ENCODE measurements at places on chromosomes 4 and X.

DNA sequence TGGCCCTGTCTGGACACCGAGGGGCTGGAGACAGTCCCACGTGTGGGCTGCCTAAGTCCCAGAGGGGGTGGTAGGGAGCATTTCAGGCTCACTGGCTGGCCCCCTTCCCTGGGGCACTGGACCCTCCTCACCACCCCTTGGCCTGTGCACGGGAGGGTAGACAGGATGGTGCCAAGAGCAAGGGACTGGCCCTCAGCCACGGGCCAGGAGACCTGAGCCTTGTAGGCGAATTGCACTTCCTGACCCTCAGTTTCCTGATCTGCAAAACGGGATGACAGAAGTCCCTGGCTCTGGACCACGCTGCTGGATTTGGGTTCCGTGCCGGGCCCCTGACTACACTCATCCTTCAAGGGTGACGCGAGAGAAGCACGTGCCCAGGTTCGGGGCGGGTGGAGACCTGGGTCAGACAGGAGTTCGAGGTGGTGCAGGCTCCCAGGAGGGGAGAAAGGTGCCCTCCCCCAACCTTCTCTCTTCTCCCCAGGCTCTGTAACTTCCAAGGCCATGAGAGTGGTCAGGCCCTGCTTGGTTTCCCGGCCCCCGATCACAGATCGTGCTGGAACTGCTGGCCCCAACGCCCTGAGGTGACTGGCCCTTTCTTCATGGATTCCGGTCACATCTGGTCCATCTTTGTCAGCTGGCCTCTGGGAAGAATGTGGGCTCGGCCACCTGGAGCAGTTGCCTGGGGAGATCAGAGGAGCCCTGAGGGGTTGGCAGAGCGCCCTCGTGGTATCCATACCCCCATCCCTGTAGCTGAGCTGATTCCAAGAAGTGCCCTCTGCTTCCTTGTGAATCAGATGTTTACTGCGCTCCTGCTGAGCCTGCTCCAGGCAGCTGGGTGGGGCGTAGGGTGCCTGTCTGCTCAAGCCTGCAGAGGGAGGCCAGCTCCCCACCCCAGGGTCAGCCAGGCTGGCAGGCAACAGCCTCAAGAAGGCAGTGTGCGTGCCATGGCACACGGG is 3.3 kb downstream of the SH3BP2 start:
- DNase-seq = no peak

- DNase-seq = no peak
Observed at GRCh38 chr4:79831701-79832514, 241.1 kb downstream of the ANTXR2 start.

DNA sequence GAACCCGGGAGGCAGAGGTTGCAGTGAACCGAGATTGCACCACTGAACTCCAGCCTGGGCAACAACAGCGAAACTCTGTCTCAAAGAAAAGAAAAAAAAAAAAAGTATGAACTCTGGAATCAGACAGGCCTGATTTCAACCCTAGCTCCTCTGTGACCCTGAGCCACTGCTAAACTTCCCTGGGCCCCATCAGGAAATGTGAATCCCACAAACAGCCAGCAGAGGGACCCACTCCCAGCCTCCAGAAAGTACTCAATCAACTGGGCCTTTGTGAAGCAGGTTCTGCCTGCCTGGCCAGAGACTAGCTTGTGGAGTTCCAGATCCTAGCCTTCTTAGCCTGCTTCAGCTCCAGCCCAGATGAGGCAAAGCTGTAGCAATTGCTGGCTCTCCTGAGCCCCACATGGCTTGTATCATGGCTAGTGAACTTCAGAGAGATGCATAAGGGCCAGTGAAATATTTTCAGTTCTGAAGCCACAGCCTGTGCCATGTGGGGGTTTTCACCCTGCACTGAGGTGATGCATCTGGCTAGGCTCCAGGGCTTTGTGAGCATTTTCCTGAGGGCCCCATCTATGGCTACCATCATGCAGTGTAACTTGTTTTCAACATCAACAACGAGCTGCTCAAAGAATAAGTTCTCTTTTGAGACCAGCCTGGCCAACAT is 7.2 kb upstream of the IDS start:
- DNase-seq = no peak

GRCh38 chr4:94889523-94889922 is 131.8 kb downstream of the BMPR1B start:
- no peak for DNase-seq

GRCh38 chr4:26400132-26400531 is 79.3 kb downstream of the RBPJ start:
- no peak for DNase-seq

- no peak for DNase-seq
Observed at GRCh38 chr4:142405695-142406498, 440.2 kb downstream of the INPP4B start.

- DNase-seq = no peak
Observed at GRCh38 chr4:98501383-98501782, 157.0 kb downstream of the TSPAN5 start.

DNA sequence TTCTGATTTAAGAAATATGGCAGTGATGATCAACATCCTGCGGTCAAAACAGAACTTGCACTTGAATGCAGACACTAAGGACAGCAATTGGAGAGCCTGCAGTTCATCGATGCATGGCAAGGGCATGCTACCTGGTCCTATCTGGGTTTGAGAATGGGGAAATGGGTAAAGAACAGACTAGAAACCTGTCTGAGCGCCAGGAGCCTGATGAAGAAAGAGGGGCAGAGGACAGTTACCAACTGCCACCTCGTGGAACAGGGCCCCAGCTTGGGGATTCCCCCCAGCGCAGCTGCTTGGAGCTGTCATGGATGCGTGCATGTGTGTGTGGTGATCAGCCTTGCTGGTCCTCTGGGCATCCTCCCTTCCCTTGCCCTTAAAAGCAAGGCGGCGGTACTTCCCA is 30.2 kb upstream of the NKRF start:
- DNase-seq = no peak

DNA sequence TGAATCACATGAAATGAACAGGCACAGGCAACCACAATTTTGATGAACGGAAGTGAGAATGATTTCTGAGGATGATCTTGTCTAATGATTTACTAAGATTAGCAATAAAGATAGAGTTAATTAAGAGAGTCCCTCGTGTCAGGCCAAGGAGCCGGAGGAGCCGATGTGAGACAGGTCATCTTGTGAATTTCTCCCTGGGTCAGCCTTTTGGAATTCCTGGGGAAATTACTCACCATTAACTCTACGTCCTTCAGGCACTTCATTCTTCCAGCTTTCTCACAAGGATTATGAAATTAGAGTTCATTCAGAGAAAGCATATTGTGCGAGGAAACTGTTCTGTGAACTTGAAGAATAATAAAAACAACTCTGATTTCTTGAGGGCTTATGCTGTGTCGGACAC is 86.7 kb downstream of the PSAPL1 start:
- DNase-seq = no peak

DNA sequence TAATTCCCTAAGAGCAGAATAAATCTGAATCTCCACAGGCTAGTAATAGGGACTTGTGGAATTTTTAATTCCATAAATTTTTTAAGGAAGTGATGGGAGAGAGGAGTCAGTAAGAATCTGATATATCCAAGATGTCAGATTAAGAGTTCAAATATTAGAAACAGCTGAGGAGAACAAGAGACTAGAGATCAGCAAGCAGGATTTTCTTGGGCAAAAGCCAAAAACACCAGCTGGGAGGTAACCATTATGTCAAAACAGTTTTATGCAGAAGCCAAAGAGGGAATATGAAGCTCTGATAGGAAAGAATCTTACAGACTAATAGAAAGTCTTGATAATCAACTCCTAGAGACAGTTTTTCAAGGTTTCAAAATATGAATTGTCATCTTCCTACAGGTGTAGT is 72.2 kb upstream of the RBPJ start:
- DNase-seq = no peak

- no peak for DNase-seq
Observed at GRCh38 chr4:55475394-55476243, 71.1 kb downstream of the CLOCK start.

DNA sequence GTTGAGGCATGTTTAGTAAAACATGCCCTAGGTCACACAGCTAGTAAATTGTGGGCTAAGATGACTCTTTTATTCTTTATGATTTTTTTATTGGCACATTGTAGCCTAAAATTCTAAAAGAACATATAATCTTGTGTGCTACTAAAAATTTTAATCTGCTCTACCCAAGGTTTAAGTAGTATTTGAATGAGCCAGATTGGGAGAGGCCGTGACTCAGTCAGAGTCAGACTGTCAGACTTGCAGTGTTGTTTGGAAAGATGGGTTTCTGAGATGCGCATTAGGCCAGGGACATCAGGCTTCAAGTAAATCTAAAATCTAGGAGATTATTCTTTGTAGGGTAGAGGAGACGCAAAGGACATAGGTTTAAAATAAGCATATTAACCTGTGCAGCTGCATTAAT is 30.7 kb upstream of the TMPRSS11E start:
- no peak for DNase-seq

GRCh38 chr4:67342291-67342690 is 203.0 kb downstream of the CENPC start:
- no peak for DNase-seq

DNA sequence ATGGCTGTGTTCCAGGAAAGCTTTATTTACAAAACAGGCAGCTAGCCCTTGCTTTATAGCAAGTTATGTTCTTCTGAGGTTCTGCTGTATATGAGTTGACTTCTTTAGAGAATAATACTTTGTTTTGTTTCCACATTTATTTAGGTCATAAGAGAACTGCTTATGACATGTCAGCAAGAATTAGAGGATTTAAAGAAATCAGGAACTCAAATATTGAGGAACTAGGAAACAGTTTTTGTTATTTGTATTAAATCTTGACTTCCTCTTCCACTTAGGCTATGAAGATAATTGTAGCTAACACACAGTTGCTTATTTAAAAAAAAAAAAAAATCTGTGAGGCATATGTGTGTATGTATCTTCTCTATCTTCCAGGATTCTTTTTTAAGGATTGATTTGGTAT is 14.3 kb downstream of the ZRSR2 start:
- DNase-seq = no peak

DNA sequence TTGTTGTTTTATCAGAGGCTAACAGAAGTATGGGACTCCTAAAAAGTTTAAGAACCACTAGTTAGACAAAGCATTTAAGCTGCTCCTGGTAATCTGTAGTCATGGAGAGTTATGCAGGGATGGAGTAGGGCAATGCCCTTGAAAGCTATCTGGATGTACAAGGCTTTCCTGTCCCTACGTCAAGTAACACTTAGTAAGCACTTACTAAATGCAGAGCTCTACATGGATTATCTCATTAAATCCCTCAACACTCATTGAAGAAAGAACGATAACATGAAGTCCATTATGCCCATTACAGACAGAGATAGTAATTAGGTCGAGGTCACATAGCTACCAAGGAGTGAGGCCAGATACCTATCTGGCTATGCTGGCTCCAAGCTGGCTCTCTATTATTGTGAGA is 33.2 kb downstream of the PPEF2 start:
- no peak for DNase-seq

- no peak for DNase-seq
Observed at GRCh38 chrX:103453655-103454054, 65.6 kb downstream of the RAB40A start.
